ENCODE measurements at places on chromosomes 4 and X.

DNA sequence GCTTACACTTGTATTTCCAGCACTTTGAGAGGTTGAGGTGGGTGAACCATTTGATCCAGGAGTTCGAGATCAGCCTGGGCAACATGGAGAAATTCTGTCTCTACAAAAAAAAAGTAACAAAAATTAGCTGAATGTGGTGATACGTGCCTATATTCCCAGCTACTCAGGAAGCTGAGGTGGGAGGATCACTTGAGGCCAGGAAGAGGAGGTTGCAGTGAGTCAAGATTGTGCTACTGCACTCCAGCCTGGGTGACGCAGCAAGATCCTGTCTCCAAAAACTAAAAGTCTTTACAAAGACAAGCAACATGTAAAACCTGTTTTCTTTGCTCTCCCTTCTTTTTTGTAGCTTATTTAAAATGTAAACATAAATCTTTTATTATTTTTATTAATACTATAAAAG is 1156.1 kb downstream of the FAT4 start:
- DNase-seq, result no peak

- DNase-seq, result no peak
These were observed 38.4 kb downstream of the PLAC1 start for GRCh38 chrX:134619838-134620237.

DNA sequence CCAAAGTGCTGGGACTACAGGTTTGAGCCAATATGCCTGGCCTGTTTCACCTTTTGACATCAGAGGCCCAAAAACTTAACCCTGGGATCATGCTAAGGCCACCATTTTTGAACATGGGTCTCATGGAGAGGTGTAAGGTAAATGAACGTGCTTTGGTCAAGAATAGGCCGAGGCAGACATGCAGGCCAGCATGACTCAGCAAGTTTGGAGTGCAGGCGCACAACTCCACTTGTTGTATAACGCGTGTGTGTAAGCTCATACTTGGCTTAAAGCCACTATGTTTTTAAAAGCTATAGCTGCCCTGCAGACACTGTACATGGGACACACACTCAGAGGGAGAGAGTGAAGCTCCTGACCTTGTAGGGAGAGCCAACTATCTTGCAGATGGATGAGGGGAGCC is 43.8 kb upstream of the HPSE start:
- no peak for DNase-seq

GRCh38 chr4:53120778-53121177 is 245.1 kb downstream of the SCFD2 start:
- DNase-seq, result no peak

- no peak for DNase-seq
These were observed 597.6 kb upstream of the MAGEB2 start for GRCh38 chrX:29617725-29618124.

- DNase-seq, result no peak
These were observed 101.1 kb downstream of the NAA11 start for GRCh38 chr4:79224777-79225104.

DNA sequence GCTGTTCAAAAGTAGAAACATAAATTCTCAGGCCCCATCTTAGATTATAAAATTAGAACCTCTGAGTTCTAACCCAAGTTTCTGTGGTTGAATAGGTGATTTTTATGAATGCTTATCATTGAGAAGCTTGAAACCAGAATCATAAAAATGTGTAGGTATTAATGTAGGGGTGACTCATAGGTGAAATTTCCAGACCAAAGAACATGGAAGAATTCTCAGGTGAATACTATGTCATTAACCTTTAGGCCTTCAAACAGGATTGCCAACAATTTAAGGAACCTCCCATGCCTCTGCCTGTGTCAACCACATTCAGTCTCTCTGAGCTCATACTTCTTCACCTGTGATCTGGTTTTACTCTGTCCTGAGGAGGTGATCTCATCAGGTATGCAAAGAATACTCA is 177.8 kb downstream of the NPFFR2 start:
- DNase-seq, result no peak

DNA sequence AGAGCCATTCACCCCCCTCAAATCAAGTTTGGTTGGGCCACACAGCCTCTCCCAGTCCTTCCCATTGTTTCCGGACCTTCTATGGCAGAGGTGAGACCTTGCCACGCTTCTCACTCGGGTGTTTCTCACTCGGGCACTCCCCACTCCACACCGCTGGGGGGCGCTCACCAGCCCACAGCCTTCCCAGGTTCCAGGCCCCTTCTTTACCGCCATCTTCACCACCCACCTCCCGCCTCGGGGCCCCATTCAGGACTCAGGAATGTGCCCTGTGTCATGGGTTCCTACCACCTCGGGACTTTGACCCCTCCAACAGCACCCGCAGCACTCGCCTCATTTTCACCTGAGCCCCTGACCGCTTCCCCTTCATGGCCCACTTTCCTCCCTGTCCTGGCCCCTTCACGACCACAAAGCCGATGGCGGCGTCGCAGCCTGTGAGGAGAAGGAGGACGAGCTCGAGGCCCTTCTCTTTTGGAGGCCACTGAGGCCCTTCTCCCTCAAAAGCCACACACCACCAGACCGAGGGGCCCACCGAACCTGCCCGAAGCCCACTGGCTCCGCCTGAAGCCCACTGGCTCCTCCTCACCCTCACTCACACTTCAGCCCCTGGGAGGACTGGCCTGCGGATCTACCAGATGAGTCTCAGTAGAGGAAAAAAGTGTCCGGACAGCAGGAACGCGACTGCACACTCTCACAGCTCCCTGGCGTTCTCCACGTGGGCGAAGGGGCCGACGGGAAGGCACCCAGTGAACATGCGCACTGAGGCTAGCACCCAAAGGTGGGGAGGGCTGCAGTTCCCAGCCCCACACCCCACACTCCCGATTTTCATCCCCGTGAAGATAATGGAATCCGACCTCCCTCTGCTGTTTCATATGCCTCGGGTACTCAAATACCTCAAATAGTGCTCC is at the start of gene PAGE1:
TSS of gene PAGE1 (minus strand) at position 709 of the 905 bp plus-strand sequence. CDS start 1,214 bp downstream, outside the sequence.
- DNase-seq, result no peak

DNA sequence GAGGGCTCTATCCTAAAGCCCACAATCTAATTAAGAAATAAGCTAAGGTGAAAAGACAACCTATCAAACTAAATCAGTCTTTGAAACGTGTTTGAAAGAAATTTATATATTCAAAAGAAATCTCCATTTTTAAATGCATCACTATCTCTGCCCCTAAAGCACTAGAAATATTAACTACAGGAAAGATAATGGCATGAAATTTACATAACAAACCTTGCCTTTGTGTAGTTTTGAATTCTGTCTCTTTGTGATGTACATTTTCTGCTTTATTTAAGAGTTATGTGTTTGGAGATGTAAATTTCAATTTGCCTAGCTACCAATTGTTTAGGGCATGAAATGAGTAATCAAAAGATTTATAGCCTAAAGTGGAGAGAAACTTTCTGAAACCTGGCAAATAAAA is 286.1 kb upstream of the TBX22 start:
- no peak for DNase-seq

DNA sequence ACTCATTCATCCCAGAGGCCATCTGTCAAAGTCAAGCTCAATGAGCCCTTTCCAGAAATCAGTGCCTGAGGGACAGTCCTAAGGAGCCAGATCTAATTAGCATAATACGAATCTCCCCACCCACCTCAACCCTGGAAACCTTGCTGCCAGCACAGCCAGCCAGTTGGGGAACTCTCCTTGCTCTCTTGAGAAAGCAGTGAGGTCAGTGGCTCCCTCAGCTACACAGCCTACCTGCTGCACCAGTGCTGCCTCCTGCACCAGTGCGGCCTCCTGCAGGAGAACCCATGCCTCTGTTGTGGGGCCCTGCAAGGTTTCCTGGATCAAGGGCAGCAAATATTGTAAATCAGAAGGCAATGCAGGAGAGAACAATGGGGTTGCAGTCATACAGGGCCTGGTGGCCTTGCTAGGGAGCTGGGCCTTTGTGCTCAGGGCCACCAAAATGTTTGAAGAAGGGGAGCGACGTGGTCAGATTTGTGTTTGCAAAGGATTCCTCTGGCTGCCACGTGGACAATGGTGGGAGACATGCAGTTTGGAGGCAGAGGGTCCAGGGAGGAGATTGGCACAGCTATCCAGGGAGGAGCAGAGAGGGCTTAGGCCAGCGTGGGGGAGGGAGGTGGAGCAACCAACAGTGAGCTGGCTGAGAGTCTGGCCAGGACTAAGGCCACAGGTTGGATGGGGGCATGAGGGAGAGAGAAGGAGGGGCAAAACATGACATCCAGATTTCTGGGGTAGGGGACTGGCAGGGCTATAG is 124.3 kb upstream of the MAMLD1 start:
- DNase-seq, result peak; percentile 7

DNA sequence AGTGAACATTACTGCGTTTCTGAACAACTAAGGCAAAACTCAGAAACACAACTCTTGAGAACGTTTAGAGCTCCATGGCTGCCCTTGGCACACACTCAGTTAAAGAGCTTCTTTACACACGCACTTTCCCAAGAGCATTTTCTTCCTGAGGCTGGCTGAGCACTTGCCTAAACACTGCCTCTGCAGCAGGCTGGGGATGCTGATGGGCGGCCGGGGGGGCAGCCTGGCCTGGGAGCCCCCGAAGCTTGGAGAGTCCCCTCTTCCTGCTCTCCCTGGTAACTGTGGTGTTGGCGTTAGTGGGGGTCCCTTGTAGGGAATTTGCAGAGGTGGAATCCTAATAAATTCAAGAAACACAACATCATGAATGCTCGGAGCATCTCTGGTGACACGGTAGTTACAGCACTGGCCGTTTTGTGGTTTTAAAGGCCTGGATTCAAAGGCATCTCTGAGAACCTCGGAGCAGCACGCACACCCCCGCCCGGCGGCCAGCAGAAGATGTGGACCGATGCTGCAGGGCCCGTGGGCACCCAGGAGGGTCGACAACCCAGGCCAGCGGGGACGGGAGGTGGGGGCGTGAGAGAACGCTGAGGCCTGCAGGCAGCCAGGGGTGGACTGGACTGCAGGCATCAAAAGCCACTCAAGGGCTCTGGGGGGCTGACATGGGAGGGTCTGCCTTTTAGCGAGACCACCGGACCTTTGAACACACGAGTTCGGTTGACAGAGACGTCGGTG is 45.4 kb downstream of the FGFRL1 start:
- no peak for DNase-seq

- peak; percentile 43 for DNase-seq
These were observed 702 bp downstream of the TSPAN5 start for GRCh38 chr4:98657531-98658286.

GRCh38 chrX:39309018-39309635 is 507.9 kb downstream of the MID1IP1 start:
- DNase-seq, result no peak

DNA sequence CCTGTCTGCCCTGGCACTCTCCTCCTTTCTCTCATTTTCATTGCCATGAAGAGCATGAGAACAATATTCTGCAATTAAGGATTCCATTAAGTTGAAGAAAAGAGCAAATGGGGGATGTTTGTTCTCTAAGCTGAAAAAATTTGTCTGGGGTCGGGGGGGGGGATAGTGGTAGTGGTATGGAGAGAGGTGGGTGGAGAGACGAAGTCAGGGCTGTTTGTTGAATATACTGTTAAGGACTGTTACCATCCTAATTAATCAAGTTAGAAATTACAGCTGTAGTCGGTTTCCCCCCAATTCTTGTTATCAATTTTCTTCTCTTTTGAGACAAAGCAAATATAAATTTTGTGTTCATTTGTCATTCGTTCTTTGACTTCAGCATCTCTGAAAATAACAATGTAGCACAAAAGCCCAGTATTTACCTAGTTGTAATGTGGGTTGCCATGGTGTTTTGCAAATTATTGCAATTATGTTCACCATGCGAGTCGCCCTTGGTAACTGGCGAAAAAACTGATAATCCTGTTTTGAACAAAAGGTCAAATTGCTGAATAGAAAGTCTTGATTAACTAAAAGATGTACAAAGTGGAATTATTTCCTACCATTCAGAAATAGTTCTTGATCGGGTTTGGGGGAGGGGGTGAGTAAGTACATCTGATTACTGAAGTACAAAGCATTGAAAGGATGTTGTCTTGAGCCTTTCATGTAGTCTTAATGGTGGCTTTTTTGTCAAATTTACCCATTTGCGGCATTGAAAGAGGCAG is 139.1 kb downstream of the ARX start:
- DNase-seq, result no peak

GRCh38 chr4:109029987-109030386 is 267.1 kb upstream of the ETNPPL start:
- no peak for DNase-seq

GRCh38 chr4:115030281-115030680 is 83.1 kb downstream of the NDST4 start:
- no peak for DNase-seq

GRCh38 chrX:10111364-10112148 is 45.2 kb upstream of the CLCN4 start:
- no peak for DNase-seq

DNA sequence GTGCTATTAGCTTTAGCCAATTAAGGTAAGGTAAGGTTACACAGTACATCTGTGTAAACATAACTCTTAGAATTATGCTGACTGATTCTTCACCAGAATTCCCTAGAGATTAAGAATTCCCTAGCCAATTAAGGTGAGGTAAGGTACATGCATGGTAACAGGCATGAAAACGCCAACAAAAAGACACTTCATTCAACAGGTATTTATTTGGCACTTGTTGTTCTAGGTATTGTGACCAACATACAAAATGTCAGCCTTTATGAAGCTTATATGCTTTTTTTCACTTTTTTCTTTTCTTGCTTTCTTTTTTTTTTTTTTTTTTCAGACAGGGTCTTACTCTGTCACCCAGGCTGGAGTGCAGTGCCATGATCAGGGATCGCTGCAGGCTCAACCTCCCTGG is 47.2 kb downstream of the EDNRA start:
- DNase-seq, result no peak

DNA sequence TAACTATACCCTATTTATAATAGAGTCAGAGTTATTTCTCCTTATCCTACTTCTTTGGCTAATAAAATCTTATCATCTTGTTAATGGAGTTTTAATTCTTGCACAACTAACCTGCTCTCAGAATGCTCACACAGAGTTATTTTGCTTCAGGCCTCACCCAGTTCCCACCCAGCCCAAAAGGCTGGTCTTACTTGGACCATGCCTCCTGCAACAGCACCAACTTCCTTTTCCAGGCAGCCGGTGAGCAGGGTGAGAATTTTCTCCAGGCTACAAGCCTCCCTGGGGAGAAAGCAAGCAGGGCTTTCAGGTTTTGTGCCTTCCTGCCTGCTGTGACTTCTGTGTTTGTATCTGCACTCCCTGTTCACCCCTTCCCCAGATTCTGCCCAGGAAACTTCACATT is 29.1 kb upstream of the BANK1 start:
- no peak for DNase-seq

- peak; percentile 22 for DNase-seq
These were observed 980 bp upstream of the GIMD1 start for GRCh38 chr4:106369456-106370060.

GRCh38 chr4:15654593-15655222 is 449 bp downstream of the FBXL5 start:
- peak; percentile 66 for DNase-seq

GRCh38 chr4:165986956-165987698 is 114.1 kb downstream of the TLL1 start:
- no peak for DNase-seq

DNA sequence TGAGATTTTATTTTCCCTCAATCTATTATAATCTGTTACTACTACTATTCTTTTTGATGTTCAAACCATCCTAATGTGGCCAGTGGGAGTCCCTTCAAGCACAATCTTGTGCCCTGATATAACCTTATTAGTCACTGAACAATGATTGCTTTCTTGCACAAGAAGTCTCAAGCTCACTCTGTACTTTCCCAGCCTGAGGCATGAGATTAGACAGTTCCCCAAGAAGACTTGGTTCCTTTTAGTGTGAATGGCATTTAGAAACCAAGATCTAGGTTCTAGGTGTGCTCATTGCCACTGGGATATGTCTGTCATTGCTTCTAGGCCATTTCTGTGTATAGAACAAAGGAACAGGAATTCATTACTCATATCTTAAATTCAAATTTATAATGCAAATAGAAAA is 28.0 kb upstream of the RBM41 start:
- no peak for DNase-seq

- DNase-seq, result no peak
These were observed 706.5 kb downstream of the CCSER1 start for GRCh38 chr4:90833706-90834105.
